Kidney (tissue), 22 donors: ENCODE measurements at places on chromosomes 11 and 22. TPM values are rescaled to one million over a fixed set of nuclear protein-coding genes. Genes with fewer than 3 reads are reported as not detected.

Gene ENTHD1
- total RNA-seq = not detected

GRCh38 chr22:21937821-21938070 lies 14.9 kb downstream of the PPM1F start:
- no peak for DNase-seq

Gene TUB
- 6.8 TPM for total RNA-seq

- DNase-seq = no peak
Observed at GRCh38 chr11:69834811-69835800, 15.9 kb upstream of the FGF3 start.

DNA sequence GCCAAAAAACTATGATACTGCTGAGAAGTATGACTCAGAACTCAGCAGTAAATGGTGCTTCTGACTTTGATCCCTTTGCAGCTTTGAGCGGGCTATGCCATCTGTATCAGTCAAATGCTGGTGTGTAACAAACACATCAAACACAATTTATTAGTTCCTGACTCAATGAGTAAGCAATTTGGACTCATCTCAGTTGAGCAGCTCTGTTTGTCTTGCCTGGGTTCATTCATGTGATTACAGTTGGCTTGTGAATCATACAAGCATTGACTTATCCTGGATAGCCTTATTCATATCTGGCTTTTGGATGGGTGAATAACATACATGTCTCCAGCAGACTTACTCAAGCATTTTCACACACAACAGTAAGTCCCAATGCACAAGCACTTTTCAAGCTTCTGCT lies 858.8 kb downstream of the METTL15 start:
- DNase-seq = no peak

DNA sequence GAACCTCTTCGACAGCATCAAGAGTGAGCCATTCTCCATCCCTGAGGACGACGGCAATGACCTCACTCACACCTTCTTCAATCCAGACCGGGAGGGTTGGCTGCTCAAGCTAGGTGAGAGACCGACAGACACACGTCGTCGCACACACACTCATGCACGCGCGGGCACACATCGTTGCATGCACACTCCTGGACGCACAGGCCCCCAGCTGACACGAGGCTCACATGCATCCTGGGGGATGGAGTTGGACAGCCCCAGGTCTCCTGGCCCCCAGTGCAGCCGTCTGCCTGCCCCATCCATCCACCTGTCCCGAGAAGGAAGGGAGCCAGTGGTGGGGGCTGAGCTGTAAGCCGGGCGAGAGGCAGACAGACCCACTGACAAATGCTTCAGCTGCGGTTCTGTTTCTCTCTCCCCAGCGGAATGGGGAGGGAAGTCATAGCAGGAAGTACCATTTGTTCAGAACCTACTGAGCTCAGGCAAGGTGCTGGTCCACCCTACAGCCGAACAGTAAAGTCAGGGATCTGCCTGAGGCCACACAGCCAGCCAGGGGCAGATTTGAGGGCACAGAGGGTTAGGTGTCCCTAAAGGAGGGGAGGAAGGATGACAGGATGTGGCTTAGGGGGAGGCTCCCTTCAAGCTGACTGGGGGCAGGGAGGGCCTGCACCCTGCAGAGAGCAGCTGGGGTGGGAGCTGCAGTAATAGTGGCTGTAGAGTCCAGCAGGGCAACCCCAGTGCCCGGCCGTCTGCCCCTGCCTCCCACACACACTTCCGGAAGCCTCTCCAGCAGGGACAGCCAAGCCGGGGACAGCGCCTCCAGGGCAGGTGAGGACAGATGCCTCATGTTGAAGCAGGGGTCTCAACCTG lies 27.1 kb downstream of the CYTH4 start:
- no peak for DNase-seq
